ENCODE measurements at places on chromosomes 7 and 10. TPM values are rescaled to one million over a fixed set of nuclear protein-coding genes. Genes with fewer than 3 reads are reported as not detected.

- no peaks in the 10 kb centered on the region for H3K36me3 ChIP-seq
- DNase-seq = no peak
- no peaks in the 10 kb centered on the region for H3K4me1 ChIP-seq
- H3K27me3 ChIP-seq = no peaks in the 10 kb centered on the region
- no peak overlapping the region for H3K27ac ChIP-seq
These were observed 10.2 kb downstream of the OGDHL start for GRCh38 chr10:49751636-49752510.

GRCh38 chr7:68394131-68394530, 1204.1 kb upstream of the AUTS2 start:
- no peaks in the 10 kb centered on the region for H3K36me3 ChIP-seq
- H3K27me3 ChIP-seq = no peaks in the 10 kb centered on the region
- no peak for DNase-seq
- H3K27ac ChIP-seq = no peak overlapping the region
- H3K4me1 ChIP-seq = no peaks in the 10 kb centered on the region
- no peak overlapping the region for H3K4me3 ChIP-seq

- peak overlapping the region; percentile 25 for H3K27ac ChIP-seq
- no peak overlapping the region for H3K4me3 ChIP-seq
- no peaks in the 10 kb centered on the region for H3K36me3 ChIP-seq
These were observed 37.3 kb downstream of the DNAH11 start for GRCh38 chr7:21580073-21580521.

- peaks cover 3% of the 10 kb centered on the region for H3K36me3 ChIP-seq
- peak overlapping the region; percentile 68 for H3K27ac ChIP-seq
- peaks cover 77% of the 10 kb centered on the region for H3K4me1 ChIP-seq
- H3K27me3 ChIP-seq = no peaks in the 10 kb centered on the region
- H3K4me3 ChIP-seq = no peak overlapping the region
These were observed 27.0 kb downstream of the PDLIM1 start for GRCh38 chr10:95263864-95264226.

DNA sequence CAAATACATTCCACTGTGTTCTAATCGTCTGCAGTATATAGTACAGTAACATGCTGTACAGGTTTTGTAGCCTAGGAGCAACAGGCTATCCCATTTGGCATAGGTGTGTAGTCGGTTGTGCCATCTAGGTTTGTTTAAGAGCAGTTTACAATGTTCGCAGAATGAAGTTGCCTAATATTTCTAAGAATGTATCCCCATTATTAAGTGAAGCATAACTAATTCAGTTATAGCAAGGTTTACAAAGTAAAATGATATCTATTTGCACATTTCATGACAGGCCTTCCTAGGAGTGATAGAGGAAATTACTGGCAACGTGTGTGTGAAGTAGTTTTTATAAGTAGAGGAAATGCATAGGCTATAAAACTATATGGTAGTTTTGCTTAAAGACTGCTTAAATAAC, 4.0 kb downstream of the CREM start:
- H3K27ac ChIP-seq = peak overlapping the region; percentile 4
- H3K27me3 ChIP-seq = no peaks in the 10 kb centered on the region
- no peak overlapping the region for H3K4me3 ChIP-seq
- peaks cover 14% of the 10 kb centered on the region for H3K4me1 ChIP-seq
- DNase-seq = no peak

- no peaks in the 10 kb centered on the region for H3K27me3 ChIP-seq
- H3K4me3 ChIP-seq = no peak overlapping the region
- H3K27ac ChIP-seq = peak overlapping the region; percentile 31
- peaks cover 53% of the 10 kb centered on the region for H3K36me3 ChIP-seq
- peaks cover 13% of the 10 kb centered on the region for H3K4me1 ChIP-seq
These were observed 155.6 kb downstream of the SH3PXD2A start for GRCh38 chr10:103699611-103700435.

DNA sequence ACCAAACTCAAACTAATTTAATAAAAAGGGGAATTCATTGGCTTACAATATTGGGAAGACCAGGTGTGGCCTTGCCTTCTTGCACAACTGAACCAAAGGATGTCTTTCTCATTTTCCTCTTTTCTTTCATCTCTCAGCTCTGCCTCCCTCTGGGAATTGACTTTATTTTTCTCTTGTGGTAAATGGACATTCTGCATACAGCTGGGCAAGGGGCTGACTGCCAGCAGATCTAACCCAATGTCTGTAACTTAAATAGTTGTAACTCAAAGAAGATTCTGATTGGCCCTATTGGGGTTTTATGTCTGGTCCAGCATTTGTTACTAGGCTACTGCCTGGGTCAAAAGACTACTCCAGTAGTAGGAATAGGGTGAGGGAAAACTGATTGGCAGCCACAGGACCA, 15.3 kb downstream of the PTTG1IP2 start:
- H3K36me3 ChIP-seq = no peaks in the 10 kb centered on the region
- H3K4me1 ChIP-seq = no peaks in the 10 kb centered on the region
- H3K27me3 ChIP-seq = no peaks in the 10 kb centered on the region
- H3K4me3 ChIP-seq = no peak overlapping the region

Gene SLC26A3
- total RNA-seq = not detected

GRCh38 chr7:39950473-39951225, 593 bp downstream of the CDK13 start:
- peak overlapping the region; percentile 100 for H3K27ac ChIP-seq
- no peaks in the 10 kb centered on the region for H3K27me3 ChIP-seq
- peak overlapping the region; percentile 87 for H3K4me3 ChIP-seq
- H3K36me3 ChIP-seq = no peaks in the 10 kb centered on the region
- H3K4me1 ChIP-seq = peaks cover 44% of the 10 kb centered on the region
- DNase-seq = no peak

Gene BTBD16
- total RNA-seq = not detected

GRCh38 chr7:14747701-14748100, 154.8 kb downstream of the DGKB start:
- no peaks in the 10 kb centered on the region for H3K27me3 ChIP-seq
- H3K4me1 ChIP-seq = no peaks in the 10 kb centered on the region
- no peaks in the 10 kb centered on the region for H3K36me3 ChIP-seq
- no peak overlapping the region for H3K4me3 ChIP-seq
- DNase-seq = no peak

GRCh38 chr7:34463830-34464229, 194.2 kb upstream of the NPSR1 start:
- H3K4me3 ChIP-seq = no peak overlapping the region
- H3K27me3 ChIP-seq = no peaks in the 10 kb centered on the region
- no peak for DNase-seq

- H3K4me1 ChIP-seq = peaks cover 96% of the 10 kb centered on the region
- H3K36me3 ChIP-seq = no peaks in the 10 kb centered on the region
- peak overlapping the region; percentile 5 for H3K4me3 ChIP-seq
- no peak for DNase-seq
These were observed 23.3 kb downstream of the CALML3 start for GRCh38 chr10:5547931-5548660.

GRCh38 chr7:117119192-117119924, 166.1 kb downstream of the ST7 start:
- H3K4me3 ChIP-seq = no peak overlapping the region
- H3K36me3 ChIP-seq = peaks cover 22% of the 10 kb centered on the region
- DNase-seq = no peak
- H3K4me1 ChIP-seq = peaks cover under 1% of the 10 kb centered on the region

DNA sequence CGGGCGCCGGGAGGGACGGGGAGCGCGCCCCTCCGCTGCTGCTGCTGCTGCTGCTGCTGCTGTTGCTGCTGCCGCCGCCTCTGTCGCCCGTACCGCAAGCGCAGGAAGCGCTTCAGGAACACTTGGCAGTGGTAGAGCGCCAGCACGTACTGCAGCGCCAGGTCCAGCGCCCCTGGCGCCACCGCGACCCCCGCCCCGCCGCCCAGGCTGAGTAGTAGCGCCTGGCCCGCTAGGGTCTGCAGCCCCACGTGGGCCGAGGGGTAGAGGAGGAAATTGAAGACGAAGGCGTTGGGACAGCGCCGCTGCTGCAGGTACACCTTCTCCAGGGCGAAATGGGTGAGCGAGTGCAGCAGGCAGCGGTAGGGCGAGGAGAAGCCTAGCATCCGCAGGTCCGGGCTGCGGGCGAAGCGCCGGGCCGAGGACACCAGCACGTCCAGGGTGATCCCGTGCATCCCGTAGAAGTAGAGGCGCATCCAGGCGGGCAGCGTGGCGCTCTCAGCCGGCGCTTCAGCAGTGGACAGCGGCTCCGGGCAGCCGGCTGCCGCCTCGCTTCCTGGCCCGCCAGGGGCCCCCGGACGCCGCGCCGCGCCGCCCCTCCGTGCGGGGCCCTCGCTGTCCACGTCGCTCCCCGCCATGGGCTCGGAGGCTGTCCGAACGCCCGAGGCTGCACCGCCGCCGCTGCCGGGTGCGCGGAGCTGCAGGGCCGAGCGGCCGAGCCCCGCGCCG, at the start of gene TMEM229A:
Gene TMEM229A (minus strand): TSS at position 699 of the 726 bp plus-strand sequence. CDS start 64 bp downstream, at position 635.
- no peak within 1 kb of the TSS for H3K4me3 ChIP-seq
- DNase-seq = no peak
- peaks cover 22% of the 10 kb centered on the region for H3K4me1 ChIP-seq

DNA sequence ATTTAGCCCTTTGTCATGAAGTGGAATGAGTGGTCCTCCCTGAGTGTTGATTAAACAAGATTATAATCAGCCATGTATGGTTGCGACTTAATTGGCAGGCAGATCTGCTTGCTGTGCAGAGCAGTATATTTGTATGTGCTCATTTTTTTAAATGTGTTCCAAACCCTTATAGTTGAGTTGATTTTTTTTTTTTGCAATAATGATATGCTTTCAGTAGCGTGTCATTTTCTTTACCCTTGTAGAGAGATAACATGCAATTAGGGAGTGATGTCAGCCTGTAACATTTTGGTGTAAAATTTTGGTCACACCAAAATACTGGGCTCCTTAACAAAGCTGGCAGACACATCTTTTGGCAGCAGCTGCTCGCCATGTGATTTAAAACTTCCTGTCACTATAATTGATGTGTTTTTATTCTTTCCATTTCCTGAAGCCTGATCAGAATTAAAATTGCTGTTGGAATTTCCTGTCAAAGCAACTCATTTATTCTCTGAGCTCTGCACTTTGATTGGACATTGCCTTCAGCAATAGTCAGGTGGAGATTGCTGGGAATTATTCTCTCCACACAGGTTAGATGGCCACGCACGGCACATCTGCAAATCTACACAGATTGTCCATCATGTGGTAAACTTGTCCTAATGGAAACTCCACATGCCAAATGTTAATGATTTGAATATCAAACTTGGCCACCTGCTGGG, 125.3 kb downstream of the DYNC1I1 start:
- H3K4me1 ChIP-seq = no peaks in the 10 kb centered on the region
- no peak overlapping the region for H3K27ac ChIP-seq
- no peaks in the 10 kb centered on the region for H3K27me3 ChIP-seq
- DNase-seq = no peak
- H3K36me3 ChIP-seq = no peaks in the 10 kb centered on the region

DNA sequence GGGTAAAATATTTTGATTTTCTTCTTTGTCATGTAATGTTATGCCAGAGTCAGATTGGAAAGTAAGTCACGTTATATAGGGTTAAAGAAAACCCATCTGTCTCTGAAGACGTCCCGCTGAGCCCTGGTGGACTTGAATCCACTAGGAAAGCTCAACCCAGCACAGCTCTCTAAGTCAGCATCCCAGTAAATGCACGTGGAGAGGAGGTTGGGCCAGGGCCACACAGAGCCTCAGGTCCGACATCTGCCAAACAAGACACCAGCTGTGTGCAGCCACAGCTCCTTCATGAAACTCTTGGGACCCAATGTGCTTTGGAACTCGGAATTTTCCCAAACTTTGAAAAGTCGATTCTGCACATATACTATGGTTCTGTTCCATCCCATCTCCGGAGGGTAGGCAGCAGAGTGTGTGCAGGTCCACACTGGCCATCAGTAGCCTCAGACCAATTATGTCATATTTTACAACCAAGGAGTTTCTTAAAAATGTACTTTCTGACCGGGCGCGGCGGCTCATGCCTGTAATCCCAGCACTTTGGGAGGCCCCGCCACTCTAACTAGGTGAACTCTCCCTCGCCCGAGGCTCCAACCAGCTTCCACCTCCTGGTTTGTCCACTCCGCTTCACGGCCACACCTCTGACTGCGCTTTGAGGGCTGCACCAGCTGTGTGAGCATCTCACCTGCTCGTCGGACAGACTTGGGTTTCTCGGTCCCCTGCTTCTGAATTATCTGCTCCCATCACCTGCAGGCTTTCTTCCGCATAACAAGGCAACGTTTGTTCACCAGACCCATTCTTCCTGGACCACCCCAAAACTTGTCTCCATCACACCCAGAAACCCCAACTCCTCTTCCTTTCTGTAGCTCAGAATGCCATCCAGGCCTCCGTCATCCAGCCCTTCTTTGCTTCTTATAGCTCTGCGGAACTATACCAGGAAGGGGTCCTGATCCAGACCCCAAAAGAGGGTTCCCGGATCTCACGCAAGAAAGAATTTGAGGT, 29.7 kb upstream of the DNAJB6 start:
- peaks cover 5% of the 10 kb centered on the region for H3K4me1 ChIP-seq
- H3K36me3 ChIP-seq = no peaks in the 10 kb centered on the region
- no peak overlapping the region for H3K27ac ChIP-seq
- no peak overlapping the region for H3K4me3 ChIP-seq

DNA sequence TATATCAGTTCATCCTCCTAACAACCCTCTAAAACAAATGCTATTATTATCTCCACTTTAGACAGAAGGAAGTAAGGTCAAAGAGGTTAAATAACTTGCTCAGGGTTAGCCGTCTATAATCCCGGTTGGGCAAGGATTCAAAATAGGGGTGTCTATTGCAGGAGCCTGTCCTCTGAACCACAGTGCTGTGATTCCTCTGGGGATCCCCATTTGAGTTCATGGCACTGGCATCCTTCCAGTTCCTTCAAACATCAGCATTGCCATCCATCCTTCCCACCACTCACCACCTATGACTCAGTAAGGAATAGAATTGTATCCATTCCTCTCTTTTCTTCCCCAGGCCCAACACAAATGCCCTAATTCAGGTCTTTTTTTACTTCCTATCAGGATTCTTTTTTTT, 25.6 kb downstream of the HPS6 start:
- H3K27me3 ChIP-seq = no peaks in the 10 kb centered on the region
- H3K27ac ChIP-seq = no peak overlapping the region
- DNase-seq = no peak
- H3K36me3 ChIP-seq = no peaks in the 10 kb centered on the region

Gene GSDME
- 16.3 TPM for total RNA-seq

Gene ENTPD7
- total RNA-seq = 20.0 TPM

Gene ELMO1
- total RNA-seq = 8.3 TPM

Gene TAS2R3
- total RNA-seq = not detected

Gene SNCG
- 5.3 TPM for total RNA-seq

- no peaks in the 10 kb centered on the region for H3K27me3 ChIP-seq
- H3K4me1 ChIP-seq = no peaks in the 10 kb centered on the region
- H3K4me3 ChIP-seq = no peak overlapping the region
- H3K27ac ChIP-seq = no peak overlapping the region
These were observed 20.2 kb upstream of the ZNF282 start for GRCh38 chr7:149175150-149175549.

- H3K4me1 ChIP-seq = peaks cover 6% of the 10 kb centered on the region
- H3K27me3 ChIP-seq = no peaks in the 10 kb centered on the region
- H3K4me3 ChIP-seq = no peak overlapping the region
- no peak for DNase-seq
- H3K27ac ChIP-seq = no peak overlapping the region
These were observed 190.3 kb downstream of the COBL start for GRCh38 chr7:51126324-51126723.

Gene PNLIPRP2
- total RNA-seq = not detected

Gene IDI2
- total RNA-seq = not detected

Gene GRID2IP
- 1.1 TPM for total RNA-seq

Gene HABP2
- total RNA-seq = not detected
